Fibroblast of the aortic adventitia (primary cell): ENCODE measurements at places on chromosomes 12 and 14.

- peak; percentile 100 for DNase-seq
These were observed 43.5 kb downstream of the SYNE2 start for GRCh38 chr14:63896278-63896720.

- no peak for DNase-seq
These were observed 127.6 kb upstream of the TMCC3 start for GRCh38 chr12:94777936-94778335.

DNA sequence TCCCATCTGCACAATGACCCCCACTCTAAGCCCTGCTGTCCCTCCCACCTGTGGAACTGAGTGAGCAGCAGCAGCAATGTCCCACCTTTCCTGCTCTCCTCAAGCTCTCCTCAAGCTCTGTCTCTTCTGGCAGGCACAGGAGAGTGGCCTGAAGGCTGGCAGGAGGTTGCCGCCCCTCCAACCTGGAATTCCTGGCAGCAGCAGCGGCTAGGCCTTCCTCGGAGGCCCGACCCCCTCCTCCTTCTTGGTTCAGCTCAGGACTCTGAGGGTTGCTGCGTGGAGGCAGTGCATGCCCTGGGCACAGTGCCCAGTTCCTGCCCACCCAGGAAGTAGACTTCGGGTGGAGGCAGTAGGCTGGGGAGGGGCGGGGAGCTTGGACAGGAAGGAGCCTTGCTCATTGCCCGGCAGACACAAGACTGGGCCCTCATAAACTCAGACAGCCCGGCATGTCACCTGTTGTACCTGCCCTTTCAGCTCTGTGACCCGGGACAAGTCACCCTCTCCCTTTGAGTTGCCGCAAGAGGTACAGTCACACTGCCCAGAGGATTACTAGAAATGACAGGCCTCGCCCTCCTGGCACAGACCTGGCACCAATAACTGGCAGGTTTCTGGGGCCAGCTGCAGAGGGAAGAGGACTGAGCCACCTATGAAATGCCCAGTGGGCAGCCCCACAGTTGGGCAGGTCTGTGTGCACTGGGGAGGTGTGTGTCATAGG lies 2.1 kb upstream of the SERPINA1 start:
- DNase-seq, result no peak

GRCh38 chr14:35471803-35472202 lies 62.2 kb upstream of the INSM2 start:
- DNase-seq, result no peak
